Activated CD4-positive, alpha-beta memory T cell treated with anti-CD3 and anti-CD28 coated beads for 36 hours (primary cell): ENCODE measurements at places on chromosomes 5 and 9. TPM values are rescaled to one million over a fixed set of nuclear protein-coding genes. Genes with fewer than 3 reads are reported as not detected.

RANBP17 gene
- not detected for total RNA-seq

GRCh38 chr5:55149308-55149795 lies 10.6 kb upstream of the GPX8 start:
- H3K4me1 ChIP-seq = peaks cover 5% of the 10 kb centered on the region
- H3K27me3 ChIP-seq = peaks cover 5% of the 10 kb centered on the region
- no peak overlapping the region for H3K27ac ChIP-seq
- H3K4me3 ChIP-seq = no peak overlapping the region

DNA sequence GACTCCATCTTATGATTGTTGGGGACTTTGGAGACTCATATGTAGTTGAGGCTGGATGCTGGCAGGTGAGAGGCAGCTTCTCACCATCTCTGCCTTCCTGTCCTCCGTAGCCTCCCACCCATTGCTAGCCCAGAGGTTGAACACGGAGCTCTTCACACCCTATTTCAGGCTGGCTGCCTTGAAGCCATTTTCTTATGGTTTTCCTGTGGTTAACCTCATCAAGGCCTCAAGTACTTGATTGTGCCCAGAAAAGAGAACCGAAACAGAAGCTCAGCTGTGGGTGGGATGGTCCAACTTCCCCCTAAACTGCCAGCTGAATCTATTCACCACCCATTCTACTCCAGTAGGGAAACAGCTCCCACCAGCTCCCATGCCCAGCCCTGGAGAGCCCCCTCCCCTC lies 102.9 kb downstream of the LIFR start:
- peaks cover 65% of the 10 kb centered on the region for H3K27me3 ChIP-seq
- no peak overlapping the region for H3K27ac ChIP-seq
- no peak overlapping the region for H3K4me3 ChIP-seq
- DNase-seq = peak; percentile 54
- no peaks in the 10 kb centered on the region for H3K36me3 ChIP-seq

- H3K36me3 ChIP-seq = peaks cover 21% of the 10 kb centered on the region
- no peaks in the 10 kb centered on the region for H3K27me3 ChIP-seq
- DNase-seq = no peak
- H3K4me1 ChIP-seq = peaks cover 74% of the 10 kb centered on the region
These were observed 458.5 kb upstream of the PTGER4 start for GRCh38 chr5:40221255-40221654.

DNA sequence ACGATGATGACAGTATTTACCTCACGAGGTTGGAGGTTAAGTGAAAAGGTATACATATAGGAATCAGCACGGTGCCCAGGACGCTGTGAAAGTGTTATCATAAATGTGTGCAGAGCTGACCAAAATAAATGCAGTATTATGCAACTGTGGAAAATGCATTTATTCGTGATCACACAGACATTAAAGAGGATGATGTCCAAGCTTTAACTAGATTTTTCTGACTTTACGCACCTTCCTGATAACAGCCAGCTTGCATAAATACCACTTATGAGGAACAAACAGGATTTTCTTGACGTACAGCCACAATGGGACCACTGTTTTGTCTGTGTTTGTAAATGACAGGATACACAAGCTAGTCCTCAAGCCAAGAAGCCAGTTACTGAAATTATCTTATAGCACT lies 71.4 kb upstream of the ATP10B start:
- H3K27ac ChIP-seq = no peak overlapping the region
- no peak overlapping the region for H3K4me3 ChIP-seq
- no peak for DNase-seq
